Activated T-cell treated with anti-CD3 and anti-CD28 coated beads for 48 hours (primary cell): ENCODE measurements at places on chromosomes 7 and 10.

DNA sequence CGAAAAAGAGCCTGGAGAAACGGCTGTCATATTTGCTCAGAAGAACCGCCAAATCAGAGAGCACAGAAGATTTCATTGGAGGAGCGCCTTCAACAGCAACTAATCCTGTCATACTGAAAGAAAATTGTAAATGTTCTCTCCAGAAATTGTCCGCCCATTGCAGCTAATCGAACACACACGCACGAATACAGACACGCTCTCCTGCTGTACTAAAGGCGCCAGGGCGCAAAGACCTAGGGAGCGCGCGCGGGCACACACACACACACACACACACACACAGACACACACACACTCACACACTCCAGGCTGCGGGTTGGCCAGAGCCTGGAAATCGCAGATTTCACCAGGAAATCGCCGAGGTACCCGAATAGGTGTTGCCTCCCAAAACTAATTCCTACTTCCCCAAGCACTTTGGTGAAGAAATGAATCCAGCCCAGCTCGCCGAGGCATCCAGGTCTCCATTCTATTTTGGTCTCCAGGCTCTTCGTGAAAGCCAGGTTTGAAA, at the start of gene CHRM2:
TSS of gene CHRM2 (plus strand) at position 157 of the 505 bp plus-strand sequence. CDS start 146,214 bp downstream, outside the sequence.
- DNase-seq: no peak

- no peak for DNase-seq
These were observed 51.7 kb upstream of the SH2B2 start for GRCh38 chr7:102234801-102235550.

DNA sequence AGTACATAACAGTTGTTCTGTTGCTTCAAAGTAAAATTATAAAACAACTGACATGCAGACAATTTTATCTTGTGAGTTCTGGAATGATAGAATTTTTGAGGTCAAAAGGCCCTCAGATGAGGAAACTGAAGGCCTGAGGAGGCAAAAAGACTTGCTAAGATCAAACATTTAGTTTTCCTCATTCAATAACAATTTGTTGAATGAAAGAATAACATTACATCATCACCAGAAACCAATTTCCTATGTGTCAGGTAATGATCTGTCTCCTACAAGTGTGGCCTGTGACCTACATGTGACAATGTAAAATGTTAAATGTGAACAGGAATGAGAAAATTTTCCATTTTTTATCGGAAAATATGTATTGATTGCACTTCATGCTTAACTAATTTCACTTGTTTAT, 16.6 kb upstream of the ASB4 start:
- DNase-seq: no peak

GRCh38 chr7:18407385-18407784, 88.2 kb upstream of the HDAC9 start:
- DNase-seq: no peak

- no peak for DNase-seq
These were observed 313.2 kb downstream of the PTPRN2 start for GRCh38 chr7:158274404-158274811.

GRCh38 chr7:30589111-30589510, 5.6 kb upstream of the GARS1 start:
- no peak for DNase-seq

GRCh38 chr10:60810437-60811182, 32.3 kb downstream of the CDK1 start:
- no peak for DNase-seq

GRCh38 chr10:32366588-32366987, 19.6 kb upstream of the EPC1 start:
- DNase-seq: no peak

DNA sequence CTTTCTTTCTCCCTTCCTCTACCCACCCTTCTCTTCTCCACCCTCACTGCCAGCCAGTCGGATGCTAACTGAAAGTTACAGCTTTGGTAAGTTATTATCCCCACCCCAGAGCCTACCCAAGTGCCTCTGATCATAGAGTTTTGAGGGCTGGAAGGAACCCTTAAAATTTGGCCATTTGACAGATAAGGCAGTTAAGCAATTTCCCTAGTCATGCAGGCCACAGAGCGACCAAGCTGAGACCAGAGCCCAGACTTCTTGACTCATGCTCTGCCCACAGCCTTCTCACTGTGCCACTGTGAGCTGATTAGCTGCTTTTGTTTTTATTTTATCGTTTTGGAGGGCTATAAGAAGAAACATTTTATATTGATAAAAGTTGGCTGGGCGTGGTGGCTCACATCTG, 17.2 kb downstream of the SAP25 start:
- DNase-seq: no peak

- no peak for DNase-seq
These were observed 23.1 kb downstream of the MAGI2 start for GRCh38 chr7:79430391-79430790.

DNA sequence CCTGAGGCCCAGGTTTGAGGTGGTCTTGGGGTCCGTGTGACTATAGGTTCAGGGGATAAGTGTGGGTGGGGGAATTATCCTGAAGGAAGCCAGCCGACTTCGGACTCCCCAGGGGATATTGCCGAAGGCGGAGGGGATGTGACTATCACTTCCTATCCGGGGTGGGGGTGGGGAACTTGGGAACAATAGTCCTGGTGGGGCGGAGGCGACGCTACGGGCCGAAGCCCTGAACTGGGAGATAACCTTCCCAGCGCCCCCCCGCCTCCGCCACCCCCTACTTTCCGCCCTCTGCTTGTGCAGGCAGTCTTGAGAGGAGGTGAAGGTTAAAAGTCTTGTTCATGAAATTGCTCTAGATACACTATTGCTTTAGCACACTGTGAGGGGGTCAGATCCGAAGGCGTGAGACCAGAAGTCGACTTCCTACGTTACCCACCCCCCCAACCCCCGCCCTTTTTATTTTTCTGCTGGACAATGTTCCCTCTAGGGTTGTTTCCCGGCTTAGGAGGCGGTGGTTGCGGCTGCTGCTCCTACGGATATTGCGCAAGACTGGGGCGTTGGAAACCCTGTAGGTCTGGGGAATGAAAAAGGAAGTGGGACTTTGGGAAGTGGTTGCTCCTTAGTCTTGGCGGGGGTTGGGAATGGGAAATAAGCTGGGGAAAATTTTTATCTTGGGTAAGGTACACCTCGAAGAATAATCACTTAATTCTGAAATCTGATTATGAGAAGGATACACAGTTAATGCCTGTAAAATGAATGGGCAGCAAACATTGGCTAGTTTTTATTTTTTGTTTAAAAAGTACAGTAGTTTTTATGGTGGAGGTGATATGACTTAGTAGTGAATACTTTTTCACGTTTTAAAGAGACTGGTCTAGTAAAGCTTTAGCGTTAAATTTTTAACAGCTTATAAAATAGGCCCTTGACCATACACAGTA, 1.5 kb downstream of the PTPN12 start:
- no peak for DNase-seq

DNA sequence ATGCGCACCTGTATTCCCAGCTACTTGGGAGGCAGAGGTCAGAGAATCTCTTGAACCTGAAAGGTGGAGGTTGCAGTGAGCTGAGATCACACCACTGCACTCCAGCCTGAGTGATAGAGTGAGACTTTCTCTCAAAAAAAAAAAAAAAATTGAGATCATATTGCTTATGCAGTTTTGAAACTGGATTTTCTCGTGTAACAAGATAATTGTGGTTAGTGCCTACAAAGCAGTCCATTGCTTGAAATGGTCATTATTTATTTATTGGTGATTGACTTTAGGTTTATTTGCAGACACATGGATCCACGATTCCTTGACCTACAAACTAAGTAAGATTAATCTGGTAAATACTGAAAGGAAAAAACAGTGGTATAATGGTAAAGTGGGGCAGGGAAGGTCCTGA, 149.8 kb downstream of the TAX1BP1 start:
- DNase-seq: no peak

- DNase-seq: no peak
These were observed 191.8 kb downstream of the ZMYND11 start for GRCh38 chr10:326894-327635.

DNA sequence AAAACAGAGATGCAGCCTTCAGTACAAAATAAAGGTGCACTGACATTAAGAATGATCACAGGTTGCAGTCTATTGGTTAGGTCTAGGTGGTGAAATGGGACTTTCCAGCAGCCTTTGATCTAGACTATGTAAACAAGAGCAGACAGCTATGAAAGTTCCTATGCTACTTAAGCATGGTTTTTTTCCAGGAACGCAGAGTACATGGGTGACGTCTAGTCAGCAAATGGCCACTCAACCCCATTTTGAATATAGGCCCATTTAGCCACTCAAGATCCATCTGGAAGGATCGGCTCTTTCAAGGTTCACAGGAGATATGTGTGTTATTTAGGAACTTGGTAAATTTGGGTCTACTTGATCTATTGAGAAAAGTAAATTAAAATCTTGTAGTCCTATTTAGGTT, 1424.6 kb upstream of the LRRTM3 start:
- DNase-seq: no peak

GRCh38 chr10:110364531-110364937, 59.8 kb upstream of the SMNDC1 start:
- peak; percentile 53 for DNase-seq

- no peak for DNase-seq
These were observed 52.5 kb upstream of the GRB10 start for GRCh38 chr7:50835156-50835555.

- DNase-seq: no peak
These were observed 13.6 kb downstream of the GIMAP4 start for GRCh38 chr7:150580638-150581394.

GRCh38 chr10:124281666-124282065, 137.1 kb downstream of the OAT start:
- no peak for DNase-seq

- DNase-seq: no peak
These were observed 40.3 kb downstream of the DENND2A start for GRCh38 chr7:140600341-140600740.

GRCh38 chr10:30134171-30134945, 75.0 kb upstream of the JCAD start:
- no peak for DNase-seq

DNA sequence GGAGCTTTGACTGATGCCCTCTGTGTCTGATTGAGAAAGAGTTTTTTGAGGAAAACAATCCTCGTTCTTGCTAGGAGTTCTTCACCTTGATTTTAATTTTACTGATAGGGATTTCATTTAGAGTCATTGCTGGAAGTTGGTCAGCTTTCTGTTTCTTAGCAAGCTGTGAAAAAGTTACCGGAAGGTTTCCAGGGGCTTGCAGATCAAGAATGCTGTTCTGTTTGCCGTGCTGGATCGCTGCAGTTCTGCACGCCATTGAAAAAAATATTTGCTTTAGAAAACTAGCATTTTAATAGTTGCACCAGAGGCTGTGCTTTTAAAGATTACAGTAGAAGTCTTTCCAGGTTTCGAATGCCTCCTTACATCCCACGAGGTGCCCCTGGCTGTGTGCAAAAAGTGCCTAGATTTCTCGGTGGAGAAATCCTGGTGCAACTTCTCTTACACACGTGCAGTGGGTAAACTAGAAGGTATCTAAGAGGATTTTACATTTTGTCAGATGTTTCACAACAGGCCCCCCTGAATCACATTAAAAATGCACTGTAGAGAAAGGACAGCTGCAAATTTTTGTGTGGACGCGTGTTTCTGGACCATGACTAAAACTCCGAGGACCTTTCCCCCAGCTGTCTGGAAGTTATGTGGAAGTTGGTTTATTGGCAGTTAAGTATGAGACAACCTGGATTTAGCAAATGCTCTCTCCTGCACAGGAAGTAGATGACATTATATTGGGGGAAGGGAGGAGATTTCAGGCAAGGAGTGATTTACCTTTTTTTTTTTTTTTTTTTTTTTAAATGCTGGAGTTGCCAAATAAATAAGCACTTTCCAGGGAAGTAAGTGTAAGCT, 5.8 kb downstream of the TCF7L2 start:
- DNase-seq: no peak

- DNase-seq: no peak
These were observed 29.8 kb upstream of the GNA12 start for GRCh38 chr7:2873686-2874551.

DNA sequence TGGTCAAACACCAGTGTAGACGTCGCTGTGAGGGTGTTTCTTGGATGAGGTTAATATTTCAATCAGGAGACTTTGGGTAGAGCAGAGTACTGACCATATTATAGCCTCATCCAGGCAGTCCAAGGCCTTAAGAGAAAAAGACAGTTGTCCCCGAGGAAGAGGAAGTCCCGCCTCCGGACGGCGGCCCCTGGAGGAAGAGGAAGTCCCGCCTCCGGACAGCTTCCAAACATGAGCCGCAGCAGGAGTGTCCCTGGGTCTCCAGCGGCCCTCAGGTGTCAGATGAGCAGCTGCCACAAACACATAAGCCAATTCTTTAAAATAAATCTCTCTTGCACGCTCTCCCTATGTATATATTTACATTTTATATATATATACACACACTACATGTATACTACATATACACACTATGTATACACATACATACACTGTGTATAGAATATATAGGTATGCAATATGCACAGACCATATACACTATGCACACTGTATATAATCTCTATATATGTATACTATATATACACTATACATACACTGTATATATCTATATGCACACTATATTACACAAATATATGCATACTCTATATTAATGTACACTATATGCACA, 37.5 kb downstream of the PWWP2B start:
- peak; percentile 57 for DNase-seq

GRCh38 chr7:111320133-111320532, 229.2 kb downstream of the LRRN3 start:
- no peak for DNase-seq

- no peak for DNase-seq
These were observed 641.9 kb upstream of the LRRTM3 start for GRCh38 chr10:66283874-66284464.

GRCh38 chr7:100621554-100621953, 9.2 kb downstream of the MOSPD3 start:
- DNase-seq: no peak

DNA sequence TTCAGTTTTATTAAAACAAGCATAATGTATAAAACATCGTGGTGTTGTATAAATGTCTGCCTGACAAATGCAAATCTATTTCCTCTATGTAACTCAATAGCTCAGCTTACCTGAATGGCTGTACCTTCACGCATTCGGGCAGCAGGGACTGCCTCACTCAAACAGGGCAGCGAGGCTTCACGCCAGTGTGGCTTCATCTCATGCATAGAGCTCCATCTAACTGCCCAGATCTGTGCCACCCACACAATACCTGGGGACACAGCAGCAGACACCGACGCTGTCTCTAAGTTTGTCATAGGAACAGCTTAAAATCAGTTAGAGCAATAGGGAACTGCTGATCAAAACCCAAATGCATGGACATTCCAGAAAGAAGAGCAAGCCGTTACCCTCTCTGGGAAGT, 182.8 kb upstream of the ANKRD30A start:
- DNase-seq: no peak

DNA sequence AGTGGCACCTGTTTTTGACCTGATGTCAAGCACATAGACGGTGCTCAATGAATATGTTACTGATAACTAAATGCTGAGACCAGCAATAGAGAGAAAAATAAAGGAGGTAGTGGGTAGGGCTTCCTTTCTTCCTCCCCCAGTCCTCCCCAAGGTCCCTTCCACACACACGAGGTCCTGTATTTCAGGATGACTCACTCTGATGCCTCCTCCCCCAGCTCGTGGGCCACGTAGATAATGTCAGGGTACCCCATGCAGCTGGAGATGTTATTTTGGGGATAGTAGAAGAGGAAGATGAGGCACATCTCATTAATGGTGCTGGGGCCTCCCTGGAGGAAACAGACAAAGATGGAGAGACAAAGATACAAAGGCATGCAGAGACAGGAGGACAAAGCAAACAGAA, 17.3 kb downstream of the PRSS58 start:
- DNase-seq: no peak

- DNase-seq: no peak
These were observed 116.9 kb downstream of the CDCA7L start for GRCh38 chr7:21828841-21829240.

- DNase-seq: no peak
These were observed 12.7 kb downstream of the HHEX start for GRCh38 chr10:92702301-92702916.
